ENCODE measurements at places on chromosomes 5 and 9.

DNA sequence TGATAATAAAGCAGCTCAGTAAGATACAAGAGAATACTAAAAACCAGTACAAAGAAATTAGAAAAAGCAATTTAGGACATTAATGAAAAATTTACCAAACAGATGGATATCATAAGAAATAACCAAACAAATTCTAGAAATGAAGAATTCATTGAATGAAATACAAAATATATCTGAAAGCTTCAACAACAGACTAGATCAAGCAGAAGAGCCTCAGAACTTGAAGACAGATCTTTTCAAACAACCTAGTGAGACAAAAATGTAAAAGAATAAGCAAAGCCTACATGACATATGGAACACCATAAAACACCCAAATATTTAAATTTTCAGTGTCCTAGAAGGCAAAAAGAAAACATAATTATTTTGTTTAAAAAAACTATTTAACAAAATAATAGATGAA, 66.9 kb downstream of the SKIC3 start:
- no peak for DNase-seq

GRCh38 chr5:181024245-181025064, 15.6 kb upstream of the BTNL9 start:
- DNase-seq = no peak

DNA sequence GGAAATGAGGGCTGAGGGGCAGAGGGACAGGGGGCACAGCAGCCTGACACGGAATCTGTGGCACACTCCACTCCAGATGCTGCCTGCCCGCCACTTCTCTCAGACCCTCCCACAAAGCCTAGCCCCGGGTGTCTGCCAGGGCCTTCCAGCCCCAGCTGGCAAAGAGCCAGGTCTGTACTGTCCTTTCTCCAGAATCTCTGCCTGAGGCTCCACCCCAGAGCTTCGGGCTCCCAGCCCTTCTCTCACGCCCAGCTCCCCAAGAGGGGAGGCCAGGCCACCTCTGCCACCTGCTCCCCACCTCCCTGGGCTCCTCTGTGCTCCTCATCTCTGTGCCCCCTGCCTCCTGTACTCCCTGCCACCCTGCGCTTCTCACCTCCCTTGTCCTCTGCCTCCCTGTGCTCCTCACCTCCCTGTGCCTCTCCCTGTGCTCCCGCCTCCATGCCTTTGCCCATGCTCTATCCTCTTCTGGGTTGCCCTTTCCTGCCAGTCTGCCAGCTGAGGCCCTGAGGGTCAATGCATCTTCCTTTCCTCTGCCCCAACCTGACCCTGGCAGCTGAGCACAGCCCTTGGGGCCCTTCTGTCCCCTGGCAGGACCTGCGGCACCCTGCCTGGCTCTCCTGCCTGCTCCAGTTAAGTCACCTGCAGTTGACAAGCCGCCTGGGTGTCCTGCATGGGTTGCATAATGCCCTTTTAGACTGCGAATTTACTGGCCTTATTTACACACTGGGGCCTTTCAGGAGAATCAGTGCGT, 36.4 kb downstream of the RASGEF1C start:
- DNase-seq = no peak

- no peak for DNase-seq
These were observed 283.4 kb downstream of the NFIB start for GRCh38 chr9:14030375-14031059.

GRCh38 chr9:130666393-130667119, 2.2 kb downstream of the PRDM12 start:
- no peak for DNase-seq

DNA sequence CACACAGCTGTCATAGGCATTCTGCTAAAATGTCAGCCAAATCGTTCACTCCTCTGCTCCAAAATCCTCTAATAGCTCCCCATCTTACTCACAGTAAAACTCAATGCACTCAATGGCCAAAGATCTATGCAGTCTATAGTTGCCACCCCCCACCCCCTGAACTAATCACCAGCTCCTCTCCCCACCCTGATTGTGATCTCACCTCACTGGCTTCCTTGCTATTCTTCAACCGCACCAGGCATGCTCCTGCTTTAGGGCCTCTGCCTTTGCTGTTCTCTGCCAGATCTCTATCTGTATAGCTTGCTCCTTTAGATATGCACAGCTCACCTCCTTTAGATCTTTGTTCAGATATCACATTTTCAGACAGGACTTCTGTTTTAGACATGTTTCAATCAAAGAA, 33.2 kb upstream of the SNX2 start:
- DNase-seq = no peak

- no peak for DNase-seq
These were observed 64.6 kb upstream of the SHB start for GRCh38 chr9:38133595-38133994.

GRCh38 chr5:171725205-171725601, 60.4 kb upstream of the SMIM23 start:
- DNase-seq = no peak

GRCh38 chr5:174323878-174324281, 278.4 kb downstream of the NSG2 start:
- DNase-seq = no peak

DNA sequence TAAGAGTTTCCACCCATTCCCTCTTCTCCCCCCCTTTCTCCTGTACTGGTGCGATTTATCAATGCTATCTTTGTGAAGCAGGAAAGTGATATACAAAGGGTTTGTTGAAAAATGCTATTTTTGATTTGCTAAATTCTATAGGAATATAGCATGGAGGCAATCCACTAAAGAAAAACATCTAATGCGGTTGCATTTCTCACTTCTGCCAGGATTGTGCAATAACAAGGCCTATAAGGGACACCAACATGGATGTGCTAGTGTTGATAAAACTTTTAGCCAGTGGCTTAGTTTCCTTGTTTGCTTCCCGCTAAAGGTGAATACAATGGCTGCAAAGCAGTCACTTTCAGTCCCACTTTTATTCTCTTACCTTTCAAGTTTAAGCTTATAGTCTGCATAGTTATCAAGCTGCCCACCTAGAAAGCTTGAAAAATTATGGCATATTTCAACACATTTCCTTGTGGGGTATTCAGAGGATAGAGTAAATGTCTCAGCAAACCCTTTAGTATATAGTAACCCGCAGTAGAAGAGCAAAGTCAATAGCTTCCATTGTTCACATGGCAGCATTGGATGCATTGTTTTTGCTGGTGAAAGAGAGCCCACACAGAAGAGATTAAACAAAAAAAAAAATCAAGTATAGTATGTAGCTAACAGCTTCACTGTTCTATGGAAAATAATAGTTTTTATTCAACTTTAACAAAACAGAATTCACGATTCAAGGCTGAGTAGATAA, 674.6 kb upstream of the SEMA6A start:
- DNase-seq = no peak

DNA sequence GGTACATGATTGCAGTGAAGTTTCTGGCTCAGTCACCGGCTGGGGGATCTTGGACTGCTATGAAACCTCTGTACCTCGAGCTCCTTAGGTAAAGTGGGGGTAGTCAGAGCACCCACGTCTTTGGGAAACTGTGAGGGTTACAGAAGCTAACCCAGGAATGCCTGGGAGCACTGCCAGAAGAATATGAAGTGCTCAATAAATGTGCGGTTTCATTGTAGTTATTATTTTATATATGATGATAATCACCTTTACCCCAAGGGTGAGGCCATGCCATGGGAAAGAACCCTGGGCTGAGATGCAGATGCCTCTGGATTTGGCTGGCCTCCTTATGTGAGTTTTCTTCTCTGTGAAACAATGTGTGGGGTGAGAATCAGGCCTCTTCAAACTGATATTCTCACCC, 3.7 kb downstream of the NPR3 start:
- no peak for DNase-seq

DNA sequence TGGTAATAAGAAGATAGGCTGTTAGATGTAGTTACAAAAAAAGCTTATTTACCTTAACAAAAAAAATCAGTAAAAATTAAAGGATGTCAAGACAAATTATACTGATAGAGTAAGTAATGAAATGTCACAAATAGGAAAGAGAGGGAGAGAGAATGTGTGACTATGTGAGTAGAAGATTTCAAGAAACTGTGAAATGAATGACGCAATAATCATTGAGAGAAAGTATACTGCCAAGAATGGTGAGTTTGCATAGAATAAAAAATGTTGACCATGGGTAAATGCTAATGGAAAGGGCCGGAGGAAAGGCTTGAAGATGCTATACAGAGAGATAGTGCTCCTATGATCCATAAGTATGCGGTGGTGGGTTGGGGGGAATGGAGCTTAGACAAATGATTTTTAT, 100.7 kb downstream of the PTPRD start:
- DNase-seq = no peak

GRCh38 chr5:158276692-158277091, 417.7 kb upstream of the CLINT1 start:
- no peak for DNase-seq
